Activated naive CD4-positive, alpha-beta T cell treated with anti-CD3 and anti-CD28 coated beads, Interleukin-2, amount 10 ng/mL, durations not matched to agents 5 hours and 36 hours (primary cell): ENCODE measurements at places on chromosomes 2 and 18. TPM values are rescaled to one million over a fixed set of nuclear protein-coding genes. Genes with fewer than 3 reads are reported as not detected.

The CCDC102B gene
- total RNA-seq: 0.87 TPM

The CXCR2 gene
- total RNA-seq: 0.43 TPM

The CMPK2 gene
- total RNA-seq: 18.7 TPM

The SLC39A6 gene
- 19.9 TPM for total RNA-seq

The TSHZ1 gene
- total RNA-seq: 21.4 TPM

The DSG4 gene
- total RNA-seq: not detected

The LPIN2 gene
- total RNA-seq: 97.0 TPM

The OR6B2 gene
- not detected for total RNA-seq

The ACVR1 gene
- 42.0 TPM for total RNA-seq

The RBFA gene
- total RNA-seq: 22.4 TPM

The DOK6 gene
- total RNA-seq: not detected

The ZNF521 gene
- not detected for total RNA-seq
